ENCODE measurements at places on chromosomes 7 and 10.

GRCh38 chr10:63155388-63156020 lies 22.4 kb downstream of the NRBF2 start:
- DNase-seq: no peak

- peak; percentile 73 for DNase-seq
Measured at GRCh38 chr7:142626420-142627035, 122.7 kb upstream of the PRSS1 start.

- no peak for DNase-seq
Measured at GRCh38 chr10:110278562-110279406, 25.9 kb downstream of the SMNDC1 start.

GRCh38 chr10:48236199-48236621 lies 38.3 kb downstream of the FRMPD2 start:
- DNase-seq: no peak

- DNase-seq: no peak
Measured at GRCh38 chr7:115221456-115221855, 299.6 kb downstream of the MDFIC start.

- DNase-seq: no peak
Measured at GRCh38 chr10:32110790-32111189, 54.6 kb upstream of the KIF5B start.

DNA sequence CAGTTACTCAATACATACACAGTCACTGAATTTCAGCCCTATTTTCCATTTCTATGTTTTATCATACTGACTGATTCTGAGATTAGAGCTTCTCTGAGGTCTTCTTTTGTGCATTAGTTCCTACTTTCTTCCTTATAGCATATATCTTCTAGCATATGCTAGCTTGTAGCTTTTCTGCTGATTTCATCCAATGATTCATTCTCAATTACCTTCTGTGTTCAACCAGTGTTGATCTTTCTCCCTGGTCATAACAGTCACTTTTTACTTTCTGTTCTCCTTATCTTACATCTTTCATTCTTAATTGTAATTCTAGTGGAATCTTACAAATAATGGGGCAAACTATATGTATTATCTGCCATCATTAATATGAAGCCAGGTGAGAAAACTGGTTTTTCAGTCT lies 159.5 kb upstream of the HGF start:
- no peak for DNase-seq

- DNase-seq: no peak
Measured at GRCh38 chr10:46014206-46014605, 16.2 kb downstream of the NCOA4 start.

DNA sequence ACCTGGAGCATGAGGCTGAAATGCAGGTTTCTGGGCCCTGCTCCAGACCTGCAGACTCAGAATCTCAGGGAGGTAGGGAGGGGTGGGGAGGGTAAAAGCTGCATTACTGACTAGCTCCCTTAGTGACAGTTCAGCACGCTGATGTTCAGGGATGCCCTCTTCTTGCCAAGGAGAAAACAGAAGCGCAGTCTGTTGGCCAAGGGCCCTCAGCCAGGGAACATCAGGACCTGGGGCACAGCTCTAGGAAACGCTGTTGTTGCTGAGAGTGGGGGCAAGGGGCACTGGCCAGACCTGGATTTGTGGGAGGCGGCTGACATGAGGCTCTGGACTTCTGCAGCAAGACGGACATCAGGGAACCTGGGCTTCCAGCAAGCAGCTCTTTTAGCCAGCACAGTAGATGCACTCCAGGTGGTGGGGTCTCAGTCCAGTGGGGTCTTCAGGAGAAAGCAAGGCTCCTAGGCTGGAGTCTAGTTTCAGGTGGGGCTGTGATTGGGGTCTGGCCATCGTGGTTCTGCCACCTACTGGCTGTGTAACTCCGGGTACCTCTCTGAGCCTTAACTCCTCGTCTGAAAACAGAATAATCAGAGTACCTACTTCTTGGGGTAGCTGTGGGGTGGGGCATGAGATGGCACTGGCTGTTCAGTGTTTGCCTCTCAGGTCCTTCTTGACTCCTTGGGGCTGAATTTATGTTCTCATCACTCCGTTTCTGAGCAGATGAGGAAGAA lies 72.9 kb upstream of the PRLHR start:
- DNase-seq: no peak

DNA sequence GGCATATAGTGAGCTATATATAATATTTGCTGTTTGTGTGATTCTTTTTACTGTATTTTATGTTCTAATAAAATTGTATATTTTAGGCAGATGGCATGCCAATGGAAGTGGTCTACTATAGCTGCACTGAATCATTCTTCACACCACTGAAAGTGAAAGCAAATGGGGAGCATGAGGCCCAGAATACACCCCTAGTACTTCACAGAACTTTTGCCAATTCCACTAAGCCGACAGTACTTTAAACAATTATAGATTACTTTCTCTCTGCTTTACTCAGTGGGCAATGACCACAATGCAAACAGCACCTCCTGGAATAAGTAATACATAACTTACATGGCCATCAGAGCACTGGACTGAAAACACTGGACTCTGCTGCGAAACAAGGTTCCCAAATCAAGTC lies 70.2 kb downstream of the ANKRD26 start:
- no peak for DNase-seq

GRCh38 chr10:80633910-80634309 lies 96.2 kb downstream of the SH2D4B start:
- DNase-seq: no peak

GRCh38 chr7:50869108-50869725 lies 86.5 kb upstream of the GRB10 start:
- DNase-seq: no peak

GRCh38 chr7:55413442-55413841 lies 48.3 kb downstream of the LANCL2 start:
- DNase-seq: no peak

Measured in activated CD4-positive, alpha-beta memory T cell treated with anti-CD3 and anti-CD28 coated beads, Interleukin-2, amount 10 ng/mL, durations not matched to agents 7 days and 5 days (primary cell).